Ascending aorta (tissue), 2 donors: ENCODE measurements at places on chromosomes 3 and 15. TPM values are rescaled to one million over a fixed set of nuclear protein-coding genes. Genes with fewer than 3 reads are reported as not detected.

DNA sequence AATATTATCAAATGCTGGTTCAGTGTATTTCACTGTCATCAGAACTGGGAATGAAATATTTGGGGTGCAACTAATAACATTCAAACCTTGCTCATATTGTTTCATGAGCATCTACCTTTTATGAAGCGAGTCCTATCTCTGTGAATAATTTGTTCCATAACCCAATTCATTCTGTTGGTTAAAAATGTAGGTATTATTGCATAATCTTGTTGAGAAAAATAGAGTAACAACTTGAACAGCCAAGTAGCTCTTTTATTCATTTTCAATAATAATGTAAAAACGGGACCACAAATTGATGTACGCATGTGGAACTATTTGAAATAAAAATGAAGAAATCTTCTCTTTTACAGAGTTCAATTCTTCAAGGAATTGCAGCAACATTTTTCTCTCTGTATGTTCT lies 30.1 kb upstream of the TBC1D5 start:
- no peak for DNase-seq
- H3K4me1 ChIP-seq, result no peaks in the 10 kb centered on the region
- H3K4me3 ChIP-seq, result no peak overlapping the region
- no peaks in the 10 kb centered on the region for H3K36me3 ChIP-seq
- H3K27me3 ChIP-seq, result no peaks in the 10 kb centered on the region
- H3K27ac ChIP-seq, result no peak overlapping the region

DNA sequence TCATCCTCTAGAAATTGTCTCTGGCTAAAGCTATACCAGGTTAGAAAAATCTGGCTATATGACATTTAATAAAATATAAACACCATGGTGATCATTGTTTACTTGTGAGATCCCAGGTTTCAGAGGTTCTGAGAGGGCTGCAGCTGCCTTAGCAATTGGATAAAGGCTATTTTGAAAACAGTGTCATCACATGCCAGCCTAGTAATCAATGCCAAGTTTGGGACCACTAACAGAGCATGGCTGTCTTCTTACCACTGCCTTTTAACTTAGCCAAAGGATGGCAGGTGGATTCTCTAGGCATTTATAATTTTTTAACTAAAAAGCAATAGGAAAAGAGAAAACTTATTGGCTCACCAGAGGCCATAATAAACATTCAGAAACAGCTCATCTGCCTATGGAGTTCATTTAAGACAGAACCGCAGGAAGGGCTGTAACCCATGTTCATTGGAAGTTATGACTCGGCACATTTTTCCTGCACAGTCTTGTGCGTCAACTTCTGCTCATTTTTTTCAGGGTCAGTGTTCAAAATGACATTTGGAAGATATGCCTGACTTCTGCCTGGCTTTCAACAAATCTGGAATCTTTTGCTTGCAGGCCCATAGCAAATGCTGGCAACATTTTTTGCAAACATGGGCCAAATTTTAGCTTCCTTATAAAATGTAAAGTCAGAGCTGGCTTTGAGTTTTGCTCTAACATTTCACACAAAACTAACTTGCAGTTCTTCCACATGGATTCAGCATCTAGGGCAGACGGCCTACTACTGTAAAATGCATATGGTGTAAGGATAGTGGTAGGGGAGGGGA lies 476.0 kb upstream of the TBL1XR1 start:
- H3K27ac ChIP-seq, result no peak overlapping the region
- no peak for DNase-seq
- no peaks in the 10 kb centered on the region for H3K4me1 ChIP-seq
- H3K36me3 ChIP-seq, result no peaks in the 10 kb centered on the region

DNA sequence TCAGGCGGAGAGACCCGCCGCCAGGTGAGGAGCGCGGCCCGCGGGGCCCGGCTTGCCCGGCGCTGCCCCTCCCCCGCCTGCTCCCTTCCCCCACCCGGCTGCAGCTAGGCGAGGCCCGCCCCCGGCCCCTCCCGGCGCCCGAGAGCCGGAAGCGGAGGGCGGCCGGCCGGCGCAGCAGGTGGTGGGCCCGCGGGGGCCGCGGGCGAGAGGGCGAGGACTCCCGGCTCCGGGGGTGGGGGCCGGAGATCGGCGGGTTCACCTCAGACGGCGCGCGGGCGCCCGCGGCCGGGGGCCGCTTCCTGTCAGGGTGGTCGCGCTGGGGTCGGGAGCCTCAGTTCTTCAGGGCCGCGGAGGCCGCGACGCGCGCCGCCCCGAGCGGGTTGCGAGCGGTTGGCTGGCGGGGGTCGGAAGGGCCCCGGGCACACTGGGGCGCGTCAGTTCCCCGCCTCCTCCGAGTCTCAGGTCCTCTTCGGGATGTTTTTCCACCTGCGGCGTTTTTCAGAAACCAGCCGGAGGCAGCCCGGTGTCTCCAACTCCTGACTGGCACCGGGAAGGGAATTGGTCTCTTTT lies 395 bp downstream of the ZFAND6 start:
- H3K4me3 ChIP-seq, result peak overlapping the region; percentile 96
- H3K4me1 ChIP-seq, result no peaks in the 10 kb centered on the region
- H3K36me3 ChIP-seq, result no peaks in the 10 kb centered on the region
- DNase-seq, result no peak

DNA sequence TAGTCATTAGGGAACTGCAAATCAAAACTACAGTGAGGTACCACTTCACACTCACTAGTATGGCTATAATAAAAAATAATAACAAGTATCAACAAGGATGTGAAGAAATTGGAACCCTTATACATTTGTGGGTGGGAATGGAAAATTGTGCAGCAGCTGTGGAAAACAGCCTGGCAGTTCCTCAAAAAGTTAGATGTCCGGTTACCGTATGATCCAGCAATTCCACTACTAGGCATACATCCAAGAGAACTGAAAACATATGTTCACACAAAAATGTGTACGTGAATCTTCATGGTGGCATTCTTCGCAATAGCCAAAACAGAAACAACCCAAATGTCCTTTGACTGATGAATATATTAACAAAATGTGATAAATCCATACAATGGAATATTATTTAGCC lies 187.9 kb upstream of the LYSMD4 start:
- H3K4me3 ChIP-seq, result no peak overlapping the region
- no peak overlapping the region for H3K27ac ChIP-seq
- no peaks in the 10 kb centered on the region for H3K27me3 ChIP-seq
- no peaks in the 10 kb centered on the region for H3K36me3 ChIP-seq

DNA sequence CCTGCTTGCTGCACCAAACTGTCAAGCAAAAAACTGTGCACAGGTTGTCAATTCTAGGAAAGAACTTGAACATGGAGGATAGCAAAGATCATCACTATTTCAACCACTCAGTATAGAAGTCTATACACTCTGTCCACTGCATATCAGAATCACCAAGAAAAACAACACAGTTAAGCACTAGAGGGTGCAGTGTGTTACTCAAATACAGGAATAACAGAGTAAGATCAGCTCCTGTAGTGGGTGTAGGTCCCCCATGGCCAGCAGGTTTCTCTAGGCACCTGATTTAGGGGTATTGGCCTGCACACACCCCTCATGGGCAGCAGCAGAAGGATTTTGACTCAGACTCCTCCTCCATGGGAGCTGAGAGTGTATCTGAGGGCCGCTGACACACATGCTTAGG lies 464.1 kb downstream of the EPHA6 start:
- no peaks in the 10 kb centered on the region for H3K27me3 ChIP-seq
- no peak for DNase-seq
- H3K4me3 ChIP-seq, result no peak overlapping the region
- H3K4me1 ChIP-seq, result no peaks in the 10 kb centered on the region
- no peak overlapping the region for H3K27ac ChIP-seq

GRCh38 chr15:51030649-51031316 lies 63.9 kb downstream of the TNFAIP8L3 start:
- DNase-seq, result peak; percentile 80
- no peaks in the 10 kb centered on the region for H3K36me3 ChIP-seq
- peak overlapping the region; percentile 81 for H3K27ac ChIP-seq
- H3K4me3 ChIP-seq, result no peak overlapping the region
- H3K4me1 ChIP-seq, result no peaks in the 10 kb centered on the region

DNA sequence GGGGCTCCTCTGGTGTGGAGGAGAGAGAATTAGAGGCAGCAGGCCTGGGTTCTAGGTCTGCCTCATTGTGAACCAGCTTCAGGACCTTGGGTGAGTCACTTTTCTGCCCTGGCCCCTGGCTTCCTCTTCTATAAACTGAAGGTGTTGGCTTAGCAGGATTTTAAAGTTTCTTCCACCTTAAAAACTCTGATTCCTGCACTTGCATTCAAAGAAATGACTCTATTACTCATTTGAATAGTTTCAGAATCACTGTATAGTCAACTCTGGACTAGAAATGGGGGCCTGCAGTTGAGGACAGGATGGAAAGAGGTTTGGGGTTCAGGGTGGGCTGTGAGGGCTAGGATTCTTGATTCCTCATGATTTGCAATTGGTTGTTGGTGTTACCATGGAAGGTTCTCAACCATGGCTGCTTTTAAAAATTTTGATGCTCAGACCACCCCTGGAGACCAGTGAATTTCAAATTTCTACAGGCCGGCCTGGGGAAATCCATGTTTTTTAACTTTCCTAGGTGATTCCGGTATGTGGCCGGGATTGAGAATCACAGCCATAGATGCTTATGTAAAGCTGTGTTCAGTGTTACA lies 19.9 kb downstream of the SMAD3 start:
- no peaks in the 10 kb centered on the region for H3K27me3 ChIP-seq
- DNase-seq, result no peak
- no peaks in the 10 kb centered on the region for H3K36me3 ChIP-seq
- no peak overlapping the region for H3K4me3 ChIP-seq
- H3K4me1 ChIP-seq, result peaks cover 78% of the 10 kb centered on the region
- no peak overlapping the region for H3K27ac ChIP-seq

DNA sequence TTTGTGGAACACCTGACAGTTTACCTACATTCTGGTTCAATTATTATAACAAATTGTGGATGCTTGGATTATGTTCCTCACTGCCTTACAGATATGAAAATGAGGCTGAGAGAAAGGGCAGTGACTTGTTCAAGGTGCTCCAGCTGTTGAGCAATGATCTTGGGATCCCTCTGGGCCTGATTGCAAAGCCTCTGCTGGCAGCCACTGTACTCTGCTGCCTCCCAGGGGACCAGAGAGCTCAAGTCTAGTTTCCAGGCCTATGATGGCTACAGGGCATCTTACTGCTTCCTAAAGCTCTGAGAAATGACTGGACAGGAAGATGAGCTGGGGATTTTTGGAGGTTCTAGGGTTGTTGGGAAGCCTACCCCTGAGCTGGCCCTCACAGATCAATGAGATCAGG lies 2.3 kb upstream of the SHC4 start:
- no peak for DNase-seq
- H3K4me1 ChIP-seq, result peaks cover 4% of the 10 kb centered on the region
- H3K27me3 ChIP-seq, result no peaks in the 10 kb centered on the region
- no peak overlapping the region for H3K4me3 ChIP-seq

GRCh38 chr3:155744626-155745324 lies at the start of gene PLCH1:
Gene PLCH1 (minus strand): TSS chr3:155745071. CDS start chr3:155704224, 40,847 bp downstream.
- peak within 1 kb of the TSS; percentile 56 for H3K4me3 ChIP-seq
- H3K27me3 ChIP-seq, result no peaks in the 10 kb centered on the region
- H3K4me1 ChIP-seq, result peaks cover 7% of the 10 kb centered on the region
- H3K36me3 ChIP-seq, result no peaks in the 10 kb centered on the region
- DNase-seq, result no peak

DNA sequence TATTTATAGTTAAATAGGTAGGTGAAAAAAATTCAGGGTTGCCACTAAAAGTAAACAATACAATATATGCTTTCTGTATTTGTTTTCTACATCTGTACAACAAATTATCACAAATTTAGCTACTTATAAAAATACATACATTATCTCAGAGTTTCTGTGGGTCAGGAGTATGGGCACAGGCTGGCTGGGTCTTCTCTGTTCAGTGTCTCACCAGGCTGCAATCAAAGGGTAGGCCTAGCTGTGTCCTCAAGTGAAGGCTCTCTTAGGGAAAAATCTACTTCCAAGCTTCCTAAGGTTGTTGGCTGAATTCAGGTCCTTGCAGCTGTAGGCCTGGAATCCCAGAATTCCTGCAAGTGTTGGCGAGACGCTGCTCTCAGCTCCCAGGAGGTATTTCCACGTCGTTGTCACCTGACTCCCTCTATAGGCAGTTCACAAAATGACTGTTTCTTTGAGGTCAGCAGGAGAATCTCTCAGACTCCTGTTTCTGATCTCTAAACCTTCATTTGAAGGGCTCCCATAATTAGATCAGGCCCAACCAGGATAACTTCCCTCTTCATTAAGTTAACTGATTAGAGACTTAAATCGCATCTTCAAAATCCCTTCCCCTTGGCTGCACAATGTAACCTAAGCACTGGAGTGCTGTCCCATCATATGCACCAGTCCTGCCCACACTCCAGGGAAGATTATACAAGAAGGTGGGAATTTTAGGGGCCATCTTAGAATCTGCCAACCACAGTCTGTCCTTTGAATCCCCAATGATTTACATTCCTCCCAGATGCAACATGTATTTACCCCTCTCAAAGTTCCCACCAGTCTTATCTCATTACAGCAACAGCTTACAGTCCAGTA lies 296.6 kb downstream of the SUCLG2 start:
- no peaks in the 10 kb centered on the region for H3K27me3 ChIP-seq
- no peak overlapping the region for H3K27ac ChIP-seq
- no peak for DNase-seq
- no peaks in the 10 kb centered on the region for H3K36me3 ChIP-seq
- H3K4me3 ChIP-seq, result no peak overlapping the region
- no peaks in the 10 kb centered on the region for H3K4me1 ChIP-seq

- H3K27me3 ChIP-seq, result no peaks in the 10 kb centered on the region
- DNase-seq, result peak; percentile 95
- H3K27ac ChIP-seq, result peak within 1 kb of the TSS; percentile 92
- no peaks in the 10 kb centered on the region for H3K36me3 ChIP-seq
Observed at GRCh38 chr15:65286704-65287519, at the start of gene PARP16. Gene PARP16 (minus strand): TSS chr15:65286883. CDS start chr15:65286426, 457 bp downstream.

- no peaks in the 10 kb centered on the region for H3K4me1 ChIP-seq
- H3K27ac ChIP-seq, result peak overlapping the region; percentile 91
- no peak for DNase-seq
- H3K4me3 ChIP-seq, result peak overlapping the region; percentile 87
- no peaks in the 10 kb centered on the region for H3K36me3 ChIP-seq
- no peaks in the 10 kb centered on the region for H3K27me3 ChIP-seq
Observed at GRCh38 chr15:73050561-73051295, 1.5 kb upstream of the NEO1 start.

DNA sequence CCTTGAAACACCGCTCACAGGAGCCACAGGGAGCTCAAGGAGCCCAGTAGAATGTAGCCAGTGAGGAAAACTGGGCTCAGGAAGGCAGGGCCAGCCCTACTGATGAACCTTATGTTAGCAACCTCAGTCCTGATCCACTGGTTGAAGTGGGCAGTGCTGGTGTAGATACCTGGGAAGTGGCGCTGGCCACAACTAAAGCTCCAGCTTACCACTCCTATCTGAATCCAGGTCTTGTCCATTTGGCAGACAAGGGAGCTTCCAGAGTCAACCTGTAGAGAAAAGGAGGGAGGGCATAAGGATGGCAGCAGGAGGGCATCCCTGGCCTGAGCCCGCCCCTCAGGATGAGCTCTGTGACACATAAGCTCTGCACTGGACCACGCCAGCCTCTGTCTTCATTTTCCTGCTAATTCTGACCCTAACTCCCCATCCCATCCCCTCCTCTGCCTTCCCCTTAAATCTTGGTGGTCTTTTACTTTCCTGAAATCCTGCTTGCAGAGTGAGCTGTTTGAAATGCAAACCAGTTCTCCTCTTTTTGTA lies 2.1 kb upstream of the PRSS50 start:
- peak; percentile 13 for DNase-seq
- no peaks in the 10 kb centered on the region for H3K27me3 ChIP-seq
- H3K27ac ChIP-seq, result no peak overlapping the region
- H3K4me1 ChIP-seq, result no peaks in the 10 kb centered on the region
- H3K36me3 ChIP-seq, result no peaks in the 10 kb centered on the region

TRIM42 gene
- not detected for total RNA-seq

SLC28A2 gene
- total RNA-seq, result not detected

LYZL4 gene
- not detected for total RNA-seq

ARL14 gene
- not detected for total RNA-seq

CLDN18 gene
- total RNA-seq, result 0.11 TPM

PLXNA1 gene
- total RNA-seq, result 79.8 TPM

EXD1 gene
- total RNA-seq, result not detected

TMEM45A gene
- 30.9 TPM for total RNA-seq
